ENCODE measurements at places on chromosomes 1 and 21.

DNA sequence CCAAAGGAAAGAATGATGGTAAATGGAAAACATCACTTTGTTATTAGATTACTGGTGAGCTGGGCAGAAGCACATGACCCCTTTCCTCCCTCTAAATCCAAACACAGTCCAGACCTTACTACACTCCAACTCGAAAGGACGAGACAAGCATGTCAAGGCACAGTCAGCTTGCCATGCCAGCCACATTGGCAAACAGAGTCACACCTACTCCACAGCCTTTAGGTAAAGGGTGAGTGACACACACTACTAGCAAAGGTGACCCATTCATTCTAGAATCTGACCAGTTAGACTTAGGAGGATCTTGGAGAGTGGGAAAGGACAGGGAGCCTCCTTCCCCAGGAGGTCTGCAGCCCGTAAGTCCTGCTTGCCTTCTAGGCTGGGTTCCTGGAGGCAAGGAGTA is 3.0 kb downstream of the SLC44A3 start:
- no peak for DNase-seq

- no peak for DNase-seq
Observed at GRCh38 chr1:980602-981395, 1.1 kb downstream of the PERM1 start.

GRCh38 chr1:40353082-40353481 is 20.4 kb upstream of the SMAP2 start:
- DNase-seq: no peak

DNA sequence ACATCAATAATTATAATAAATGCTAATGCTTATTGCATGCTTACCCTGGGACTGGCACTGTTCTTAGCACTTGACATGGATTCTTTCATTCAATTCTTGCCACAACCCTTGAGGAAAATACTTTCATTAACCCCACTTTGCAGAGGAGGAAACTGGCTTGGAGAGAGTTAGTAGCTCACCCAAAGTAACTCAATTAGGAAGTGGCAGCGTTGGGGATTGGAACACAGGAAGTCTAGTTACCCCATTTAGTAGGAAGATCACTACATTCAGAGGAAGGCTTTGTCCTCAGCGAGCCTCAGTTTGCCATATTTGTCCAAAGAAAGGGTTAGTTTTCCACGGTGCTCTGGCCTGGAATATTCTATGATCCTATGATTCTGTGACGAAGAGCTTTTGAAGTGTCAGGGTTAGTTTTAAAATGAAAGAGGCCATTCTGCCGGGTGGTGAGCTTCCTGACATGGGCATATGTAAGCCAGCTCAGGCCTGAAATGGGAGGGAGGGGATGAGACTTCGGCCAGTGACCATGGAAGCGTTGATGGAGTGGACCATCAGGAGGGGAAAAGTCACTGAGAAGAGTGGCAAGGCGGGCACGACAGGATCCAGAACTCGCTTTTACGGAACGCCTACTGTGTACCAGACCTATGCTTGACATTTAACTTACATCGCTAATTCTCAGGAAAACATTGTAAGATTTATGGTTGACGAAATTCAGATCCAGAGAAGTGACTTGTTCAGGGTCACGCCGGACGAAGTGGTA is 28.2 kb upstream of the EPB41 start:
- no peak for DNase-seq

DNA sequence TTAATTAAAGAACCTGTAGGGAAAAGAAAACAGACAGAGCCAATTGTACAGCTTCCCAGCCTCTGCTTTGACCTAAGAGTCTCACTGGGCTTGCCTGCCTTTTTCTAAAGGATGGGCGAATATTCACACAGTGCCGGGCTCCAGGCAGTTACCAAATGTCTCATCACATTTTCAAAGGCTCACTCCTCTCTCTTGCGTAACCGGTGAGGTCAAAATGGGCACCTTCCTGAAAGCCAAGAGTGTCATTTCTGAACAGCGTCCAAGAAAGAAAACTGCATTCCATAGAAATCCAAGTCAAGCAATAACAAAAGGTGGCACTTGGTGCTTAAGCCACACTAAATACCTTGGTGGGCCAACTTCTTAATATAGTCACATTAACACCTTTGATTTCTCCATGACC is 710 bp upstream of the PALMD start:
- DNase-seq: no peak

GRCh38 chr1:92817986-92818764 is 13.7 kb upstream of the RPL5 start:
- peak; percentile 38 for DNase-seq

DNA sequence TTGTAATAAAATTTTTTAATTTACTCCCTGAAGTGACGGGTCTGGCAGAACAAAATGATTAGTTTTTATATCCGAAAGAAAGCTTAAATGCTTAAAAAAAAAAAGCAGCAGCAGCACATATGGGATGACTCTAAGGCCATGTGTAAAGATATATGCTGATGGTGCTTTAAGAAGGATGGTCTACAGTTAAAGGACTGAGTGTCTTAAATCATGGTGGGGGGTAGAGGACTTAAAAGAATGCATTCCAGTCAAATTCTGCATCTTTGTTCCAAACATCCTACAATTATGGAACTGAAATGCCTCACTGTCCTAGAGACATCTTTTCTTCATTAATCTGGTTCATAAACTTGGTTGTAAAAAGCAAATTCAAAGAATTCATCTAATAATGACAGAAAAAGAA is 7.0 kb downstream of the KDM5B start:
- DNase-seq: no peak

GRCh38 chr1:2107586-2108212 is 57.5 kb downstream of the PRKCZ start:
- no peak for DNase-seq

GRCh38 chr1:161381707-161382106 is 14.0 kb upstream of the CFAP126 start:
- no peak for DNase-seq

- DNase-seq: no peak
Observed at GRCh38 chr1:81478219-81478618, 322.5 kb upstream of the ADGRL2 start.

GRCh38 chr1:159929155-159930051 is 4.1 kb upstream of the TAGLN2 start:
- DNase-seq: no peak

GRCh38 chr1:99441299-99442095 is 177.2 kb downstream of the PLPPR4 start:
- no peak for DNase-seq

- DNase-seq: no peak
Observed at GRCh38 chr1:37792943-37793686, 532 bp upstream of the MANEAL start.

DNA sequence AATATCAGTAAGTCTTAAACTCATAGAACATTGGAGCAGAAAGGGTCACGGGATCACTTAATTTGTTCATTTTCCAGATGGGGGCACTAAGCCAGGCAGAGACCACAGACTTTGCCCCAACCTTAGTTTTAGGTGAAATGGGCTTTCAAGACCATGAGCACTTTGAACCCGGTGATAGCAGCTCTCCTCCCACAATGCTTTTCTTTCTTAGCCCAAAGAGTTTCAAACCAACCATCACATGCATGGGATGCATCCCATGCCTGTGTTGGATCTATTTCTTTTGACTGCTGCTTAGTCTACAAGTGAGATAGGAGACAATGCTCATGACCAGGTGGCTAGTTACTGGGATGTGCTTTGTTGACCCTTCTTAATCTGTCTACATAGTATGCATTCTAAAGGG is 240.6 kb downstream of the NUF2 start:
- no peak for DNase-seq

DNA sequence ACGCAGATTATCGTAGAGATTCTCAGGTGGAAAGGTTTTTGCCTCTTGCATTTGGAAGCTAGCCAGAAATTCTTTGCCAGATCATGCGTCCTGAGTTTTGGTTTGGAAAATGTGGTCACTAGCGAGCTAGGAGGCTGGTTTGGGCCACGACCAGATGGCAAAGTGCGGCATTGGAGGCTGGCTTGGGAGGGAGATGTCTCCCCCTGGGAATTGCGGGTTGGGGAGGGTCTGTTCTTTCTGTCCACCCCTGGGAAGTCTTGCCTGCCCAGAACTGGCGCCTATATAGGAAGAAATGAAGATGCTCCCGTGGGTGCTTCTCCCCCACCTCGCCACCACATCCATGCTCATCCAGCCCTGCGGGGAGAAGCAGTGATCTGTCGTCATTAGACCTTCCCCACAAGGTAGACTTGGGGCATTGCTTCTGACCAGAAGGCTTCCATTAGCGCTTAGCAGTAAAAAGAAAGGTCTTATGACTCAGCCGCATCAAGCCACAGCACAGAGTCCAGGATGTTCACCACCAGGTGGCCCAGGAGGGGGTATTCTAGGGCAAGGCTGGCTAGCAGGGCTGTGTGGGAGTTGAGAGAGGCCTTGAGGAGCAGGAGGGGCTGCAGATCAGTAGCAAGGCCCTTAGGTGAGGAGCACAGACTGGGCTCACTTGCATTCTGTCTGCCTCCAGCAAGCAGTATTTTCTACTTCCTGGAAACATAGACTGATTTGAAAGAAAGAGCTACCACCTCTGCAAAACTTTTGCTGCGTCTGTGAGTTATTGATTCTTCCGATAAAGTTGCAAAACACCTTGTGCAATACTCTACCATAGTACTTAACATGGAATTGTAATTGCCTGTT is 1.5 kb upstream of the PTP4A2 start:
- peak; percentile 80 for DNase-seq

DNA sequence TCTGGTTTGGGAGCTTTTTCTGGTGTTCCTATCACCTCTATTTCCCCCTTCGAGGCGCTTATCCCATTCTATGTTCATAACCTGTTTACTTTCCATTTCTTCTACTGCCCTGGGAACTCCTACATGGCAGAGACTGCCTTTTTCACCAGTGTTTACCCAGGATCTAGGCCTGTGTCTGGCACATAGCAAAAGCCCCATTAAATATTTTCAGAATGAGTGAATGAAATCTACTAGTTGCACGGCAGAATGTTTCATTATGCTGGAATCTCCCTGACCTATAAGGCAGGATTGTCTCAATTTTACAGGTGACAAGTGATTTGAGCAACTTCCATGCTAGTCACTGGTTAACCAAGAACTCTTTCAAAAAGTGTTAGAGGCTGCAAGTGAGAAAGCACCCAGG is 70.1 kb downstream of the PGM1 start:
- no peak for DNase-seq

DNA sequence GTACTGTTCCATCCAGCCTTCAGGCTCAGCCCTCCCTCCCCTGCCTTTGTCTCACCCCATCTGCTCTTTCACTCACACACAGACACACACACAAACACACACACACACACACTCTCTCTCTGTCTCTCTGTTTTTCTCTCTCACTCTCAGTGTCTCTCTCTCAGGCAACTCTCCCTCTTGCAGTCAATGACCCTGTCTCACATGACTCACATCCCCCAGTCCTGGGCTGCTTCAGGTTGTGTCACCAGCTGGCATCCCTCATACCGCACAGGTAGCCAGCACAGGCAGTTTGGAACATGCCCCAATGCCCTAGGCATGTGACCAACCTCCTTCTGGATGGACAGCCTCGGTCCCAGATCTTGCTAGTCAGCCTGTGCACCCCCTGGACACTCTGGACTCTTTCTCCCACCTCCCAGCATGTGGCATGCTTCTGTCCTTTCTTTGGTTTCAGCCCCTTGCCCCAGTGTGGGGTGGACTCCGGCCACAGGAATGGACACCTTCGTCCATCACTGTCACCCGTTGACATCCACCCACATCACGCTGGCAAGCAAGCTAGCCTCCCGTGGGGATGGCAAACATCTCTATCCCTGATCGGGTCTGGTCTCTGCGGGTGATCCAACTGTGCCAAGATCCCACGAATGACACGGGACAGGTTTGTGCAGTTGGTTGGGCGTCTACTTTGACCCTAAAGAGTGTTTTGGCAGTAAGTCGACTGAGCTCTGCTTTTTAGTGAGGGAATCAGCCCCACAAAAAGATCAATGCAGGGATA is 23.4 kb upstream of the FCGR2A start:
- no peak for DNase-seq

DNA sequence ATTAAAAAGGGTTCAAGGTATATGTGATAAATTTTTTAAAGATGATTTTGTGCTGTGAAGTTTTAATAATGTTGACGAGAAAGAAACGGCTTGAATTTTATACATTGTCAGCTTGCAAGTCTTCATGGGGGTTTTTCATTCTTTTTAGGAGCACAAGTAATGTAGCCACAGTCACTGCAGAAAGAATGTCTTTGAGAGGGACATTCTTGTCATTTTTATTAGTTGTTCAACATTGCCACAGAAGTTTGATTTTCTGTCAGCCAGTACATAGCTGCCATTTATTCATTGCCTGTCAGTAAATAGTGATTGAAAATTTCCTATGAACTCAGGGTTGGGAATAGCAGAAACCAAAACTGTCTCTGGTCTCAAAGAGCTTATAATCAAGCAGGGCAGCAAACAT is 156.3 kb downstream of the DHRS3 start:
- no peak for DNase-seq

- DNase-seq: no peak
Observed at GRCh38 chr1:94305704-94306103, 68.3 kb upstream of the ARHGAP29 start.

DNA sequence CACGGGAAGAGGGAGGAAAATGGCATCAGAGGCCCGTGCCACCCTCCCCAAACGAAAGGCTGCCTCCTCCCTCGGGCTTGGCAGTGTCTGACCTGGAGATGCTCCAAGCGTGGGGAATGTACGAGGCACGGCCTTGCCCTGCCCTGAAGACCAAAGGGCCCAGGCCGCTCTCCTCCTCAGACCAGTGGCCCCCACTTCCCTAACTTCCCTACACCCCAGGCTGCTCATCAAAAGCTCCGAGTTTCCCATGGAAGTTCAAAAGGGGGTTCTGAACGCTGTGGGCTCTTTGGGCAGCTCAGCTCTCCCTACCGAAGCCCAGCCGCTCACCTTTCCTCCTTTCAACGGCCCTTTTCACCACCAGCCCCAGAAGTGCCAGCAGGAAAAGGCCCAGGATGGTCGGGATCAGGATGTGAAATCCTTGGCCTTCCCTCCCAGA is 11.8 kb downstream of the FCMR start:
- DNase-seq: no peak

- DNase-seq: no peak
Observed at GRCh38 chr1:232667094-232667777, 37.3 kb upstream of the SIPA1L2 start.

DNA sequence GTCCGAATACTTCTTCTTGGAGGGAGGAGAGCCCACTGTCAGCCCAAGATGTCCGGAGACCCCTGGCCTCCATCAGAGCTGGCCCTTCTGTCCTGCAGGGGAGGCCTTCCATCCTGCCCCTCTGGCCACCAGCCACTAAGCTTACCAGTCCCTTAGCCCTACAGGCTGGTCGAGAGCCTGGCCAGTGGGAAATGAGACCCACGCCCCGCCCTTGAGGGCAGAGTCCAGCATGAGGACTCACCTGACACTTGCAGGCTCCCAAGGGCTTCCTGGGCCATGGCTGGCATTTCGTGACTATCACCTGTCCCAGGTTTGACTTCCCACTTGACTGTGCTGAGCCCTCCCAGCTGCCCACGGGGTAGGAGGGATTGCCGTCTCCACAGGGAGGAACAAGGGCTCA is 361.8 kb upstream of the VAMP3 start:
- DNase-seq: no peak

GRCh38 chr1:209266590-209267205 is 316.8 kb upstream of the CAMK1G start:
- DNase-seq: no peak

- DNase-seq: no peak
Observed at GRCh38 chr1:47403321-47403910, 12.7 kb upstream of the FOXE3 start.
